ENCODE measurements at places on chromosomes 1 and 21. TPM values are rescaled to one million over a fixed set of nuclear protein-coding genes. Genes with fewer than 3 reads are reported as not detected.

The C8A gene
- total RNA-seq = not detected

The CYP4A22 gene
- total RNA-seq = not detected

DNA sequence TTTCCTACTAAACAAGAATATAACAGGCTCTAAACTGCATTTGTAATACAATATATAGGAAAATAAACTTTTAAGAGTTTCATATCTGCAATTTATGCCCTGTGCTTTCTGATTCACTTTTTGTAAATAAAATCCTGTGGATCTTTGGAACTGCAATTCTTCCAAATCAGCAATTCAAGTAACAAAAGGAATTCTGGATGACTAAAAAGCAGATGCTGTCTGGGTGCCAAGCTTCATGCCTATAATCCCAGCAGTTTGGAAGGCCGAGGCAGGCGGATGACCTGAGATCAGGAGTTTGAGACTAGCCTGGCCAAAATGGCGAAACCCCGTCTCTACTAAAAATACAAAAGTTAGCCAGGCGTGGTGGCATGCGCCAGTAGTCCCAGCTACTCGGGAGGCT lies 6.3 kb downstream of the NME7 start:
- no peak for DNase-seq

DNA sequence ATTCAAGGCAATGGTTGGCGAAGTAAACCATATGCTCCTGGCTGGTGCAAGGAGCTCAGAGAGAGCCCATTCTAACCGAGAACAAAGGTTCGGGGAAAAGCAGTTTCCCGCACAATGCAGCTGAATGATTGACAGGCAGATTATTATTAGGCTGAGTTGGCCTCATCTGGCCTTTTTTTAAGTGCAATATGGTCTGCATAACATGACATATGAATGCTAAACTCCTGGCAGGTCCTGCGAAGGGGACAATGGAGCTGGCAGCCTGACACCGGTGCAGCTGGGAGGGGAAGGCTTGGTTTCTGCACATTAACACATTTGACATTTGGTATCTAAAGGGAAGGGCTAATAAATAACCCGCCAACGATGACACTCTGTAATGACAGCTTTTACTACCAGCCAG lies 92.0 kb downstream of the MIS18A start:
- DNase-seq = no peak

DNA sequence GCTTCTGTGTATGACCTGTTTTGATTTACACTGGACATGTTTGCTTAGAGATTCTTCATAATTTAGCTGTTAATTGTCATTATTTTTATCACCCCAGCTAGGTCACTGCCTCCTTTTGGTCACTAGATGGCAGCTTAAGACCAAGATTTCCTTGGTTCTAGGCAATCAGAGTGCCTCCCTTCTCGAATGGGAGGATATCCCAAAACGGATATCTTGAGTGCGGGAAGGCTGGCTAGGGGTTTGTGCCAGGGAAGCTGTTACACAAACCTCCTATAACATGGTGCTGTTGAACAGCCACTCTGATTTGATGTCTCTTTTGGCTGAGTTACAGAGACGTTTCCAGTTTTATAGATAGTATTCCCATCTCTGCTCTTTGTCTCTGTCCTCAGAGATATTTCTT lies 283.5 kb downstream of the S1PR1 start:
- DNase-seq = peak; percentile 80

DNA sequence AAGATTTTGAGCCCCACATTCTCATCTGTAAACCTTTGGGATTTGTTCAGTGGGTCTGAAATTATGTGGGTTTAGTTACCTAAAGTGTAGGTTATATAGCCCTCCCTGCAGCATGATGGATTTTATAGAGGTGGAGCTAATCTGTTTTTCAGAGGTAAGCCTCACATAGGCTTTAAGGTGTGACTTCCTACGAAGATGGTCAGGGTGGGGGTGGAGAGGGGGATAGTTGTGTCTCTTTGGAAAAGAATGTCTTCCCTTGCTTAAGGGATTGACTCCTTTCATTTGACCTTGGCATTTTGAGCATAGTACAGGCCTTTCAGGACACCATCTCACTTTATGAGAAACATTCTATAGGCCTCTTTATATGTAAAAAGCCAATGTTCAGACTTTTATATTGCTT lies 3.4 kb downstream of the CACHD1 start:
- DNase-seq = peak; percentile 58

GRCh38 chr1:5830771-5831599 lies 161.2 kb downstream of the NPHP4 start:
- DNase-seq = peak; percentile 84

GRCh38 chr1:149936170-149936991 lies at the start of gene MTMR11:
TSS of gene MTMR11 (minus strand) at chr1:149936879. CDS start at chr1:149936647, 232 bp downstream.
- DNase-seq = peak; percentile 62
